ENCODE measurements at places on chromosomes 3 and 15. TPM values are rescaled to one million over a fixed set of nuclear protein-coding genes. Genes with fewer than 3 reads are reported as not detected.

EPHB3 gene
- 9.3 TPM for polyA plus RNA-seq

STRA6 gene
- 22.2 TPM for polyA plus RNA-seq

SELENOT gene
- polyA plus RNA-seq = 79.3 TPM

B3GNT5 gene
- 81.4 TPM for polyA plus RNA-seq

PLA1A gene
- 9.3 TPM for polyA plus RNA-seq

PLA2G4E gene
- polyA plus RNA-seq = 0.43 TPM

SSR3 gene
- 138 TPM for polyA plus RNA-seq

TBC1D5 gene
- polyA plus RNA-seq = 35.7 TPM

CHRM5 gene
- polyA plus RNA-seq = 0.48 TPM

DNA sequence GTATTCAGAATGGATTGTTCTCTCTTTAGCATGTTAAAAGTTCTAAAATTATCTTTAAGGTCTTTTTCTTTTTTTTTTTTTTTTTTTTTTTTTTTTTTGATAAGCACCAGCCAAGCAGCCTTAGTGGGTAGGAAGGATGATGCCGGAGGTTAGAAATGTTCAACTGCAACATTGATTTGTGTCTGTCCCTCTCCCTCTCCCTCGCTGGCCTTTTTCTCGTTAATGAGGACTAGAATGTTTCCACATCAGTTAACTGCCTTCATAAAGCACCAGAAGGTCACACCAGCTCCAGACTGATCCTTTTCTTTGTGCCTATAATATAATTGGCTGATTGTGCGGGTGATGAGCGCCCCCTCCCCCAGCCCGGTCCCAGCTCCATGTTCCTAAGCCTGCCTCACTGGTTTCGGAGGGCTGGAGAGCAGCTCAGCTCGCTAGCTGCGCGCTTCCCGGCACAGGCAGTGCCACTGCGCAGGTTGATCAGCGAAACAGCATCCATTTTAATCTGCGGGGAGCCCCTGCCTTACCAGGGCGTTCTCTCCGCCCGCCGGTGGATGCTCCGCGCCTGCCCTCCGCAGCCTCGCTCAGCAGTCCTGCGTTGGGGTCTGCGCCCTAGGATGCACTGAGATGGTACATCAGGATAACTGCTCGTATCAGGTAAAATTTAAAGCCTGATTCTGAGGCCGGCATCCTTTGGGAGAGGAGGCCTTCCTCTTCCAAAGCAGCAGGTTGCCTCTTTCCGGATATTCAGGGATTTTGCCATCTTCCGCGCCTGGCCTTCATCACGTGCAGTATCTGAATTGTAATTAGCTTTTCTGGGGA lies 148.9 kb upstream of the IL12A start:
- DNase-seq = no peak
- no peaks in the 10 kb centered on the region for H3K4me1 ChIP-seq
- H3K27me3 ChIP-seq = peaks cover 8% of the 10 kb centered on the region
- H3K36me3 ChIP-seq = no peaks in the 10 kb centered on the region
- peak within 1 kb of the TSS; percentile 16 for H3K4me3 ChIP-seq

- H3K4me1 ChIP-seq = no peaks in the 10 kb centered on the region
- no peak overlapping the region for H3K27ac ChIP-seq
- no peak overlapping the region for H3K4me3 ChIP-seq
- peaks cover 6% of the 10 kb centered on the region for H3K36me3 ChIP-seq
- H3K27me3 ChIP-seq = no peaks in the 10 kb centered on the region
Observed at GRCh38 chr15:64191971-64192830, 29.4 kb upstream of the PPIB start.

DNA sequence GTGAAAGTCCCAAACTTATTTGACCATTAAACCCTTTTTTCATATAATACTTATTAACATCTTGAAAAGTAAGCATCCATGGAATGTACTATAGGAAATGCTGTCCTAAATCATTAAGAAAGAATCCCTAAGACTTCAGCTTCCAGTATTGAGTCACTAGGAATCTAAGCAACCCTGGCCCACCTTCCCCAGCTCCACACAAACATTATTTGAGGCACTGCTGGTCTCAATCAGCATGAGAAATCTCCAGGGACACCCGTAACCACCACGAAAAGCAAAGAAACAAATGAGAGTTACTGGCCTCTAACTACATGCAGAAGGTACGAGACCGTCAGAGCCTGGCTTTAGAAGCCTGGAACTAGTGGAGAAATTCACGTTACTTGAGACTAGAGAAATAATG lies 68.2 kb downstream of the POLQ start:
- H3K27me3 ChIP-seq = no peaks in the 10 kb centered on the region
- no peaks in the 10 kb centered on the region for H3K4me1 ChIP-seq
- no peak overlapping the region for H3K27ac ChIP-seq
- no peak for DNase-seq
- no peak overlapping the region for H3K4me3 ChIP-seq

DNA sequence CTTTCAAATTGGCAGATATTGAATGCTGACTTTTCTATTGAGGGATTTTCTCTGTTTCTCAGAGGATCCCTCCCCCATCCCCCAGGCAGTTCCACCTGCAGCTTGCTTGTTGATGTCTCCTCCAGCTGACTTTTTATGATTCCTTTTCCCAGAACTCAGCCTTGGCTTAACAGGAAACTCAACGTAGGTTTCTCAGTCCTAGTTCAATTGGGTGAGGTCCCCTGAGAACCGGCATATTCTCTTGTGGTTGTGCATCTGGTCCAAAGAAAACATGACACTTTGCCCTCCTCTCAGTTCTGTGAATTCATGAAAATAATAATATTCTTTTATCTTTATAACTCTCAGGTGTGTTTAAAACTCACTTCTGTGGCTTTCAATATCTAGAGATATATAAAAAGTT lies 1222.1 kb downstream of the OTOL1 start:
- no peak overlapping the region for H3K4me3 ChIP-seq
- H3K36me3 ChIP-seq = no peaks in the 10 kb centered on the region

DNA sequence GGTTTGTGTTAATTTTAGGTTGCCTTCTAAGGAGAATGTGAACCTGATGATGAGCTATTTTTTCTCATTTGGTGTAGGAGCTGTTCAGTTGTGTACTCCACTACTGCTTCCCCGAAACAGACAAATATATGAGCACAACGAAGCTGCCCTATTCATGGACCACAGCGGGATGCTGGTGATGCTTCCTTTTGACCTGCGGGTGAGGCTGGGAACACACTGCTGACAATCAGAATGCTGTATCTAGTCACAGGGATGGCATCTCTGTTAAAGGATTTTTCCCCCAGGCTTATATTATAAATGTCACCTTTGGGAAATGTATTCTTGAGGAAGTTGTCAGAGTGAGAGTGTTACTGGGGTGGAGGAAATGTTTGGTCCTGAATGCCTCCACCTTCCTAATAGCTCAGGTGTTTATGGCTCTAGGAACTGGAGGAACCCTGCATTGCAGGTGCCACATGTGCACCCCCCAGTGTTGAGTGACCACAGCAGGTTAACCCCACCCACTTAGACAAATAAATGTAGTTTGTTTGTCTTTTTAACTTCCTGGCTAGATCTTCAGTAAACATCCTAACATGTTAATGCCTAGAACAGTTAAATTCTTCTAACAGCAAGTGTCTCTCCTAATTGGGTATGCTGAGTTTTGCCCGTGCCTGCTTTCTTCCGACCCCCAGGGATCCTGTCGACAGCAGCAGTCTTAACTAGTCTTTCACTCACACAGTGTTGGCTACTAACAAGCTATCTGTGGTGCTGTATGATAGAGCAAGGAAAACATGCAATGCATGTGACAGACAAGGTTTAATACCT lies 35.7 kb downstream of the SRP14 start:
- H3K4me3 ChIP-seq = no peak overlapping the region
- H3K27ac ChIP-seq = no peak overlapping the region
- no peaks in the 10 kb centered on the region for H3K4me1 ChIP-seq
- peaks cover 43% of the 10 kb centered on the region for H3K36me3 ChIP-seq

- peaks cover 32% of the 10 kb centered on the region for H3K4me1 ChIP-seq
- H3K4me3 ChIP-seq = no peak overlapping the region
- H3K36me3 ChIP-seq = no peaks in the 10 kb centered on the region
- no peak overlapping the region for H3K27ac ChIP-seq
- H3K27me3 ChIP-seq = no peaks in the 10 kb centered on the region
Observed at GRCh38 chr15:40915116-40915661, 14.0 kb upstream of the DLL4 start.

GRCh38 chr3:124034016-124034843 lies 42.3 kb upstream of the ROPN1 start:
- H3K27ac ChIP-seq = no peak overlapping the region
- H3K4me1 ChIP-seq = peaks cover 7% of the 10 kb centered on the region
- no peaks in the 10 kb centered on the region for H3K36me3 ChIP-seq
- H3K27me3 ChIP-seq = peaks cover 52% of the 10 kb centered on the region
- H3K4me3 ChIP-seq = peak overlapping the region; percentile 63
- DNase-seq = peak; percentile 34

GRCh38 chr3:194884649-194885315 lies 199.1 kb downstream of the FAM43A start:
- no peak overlapping the region for H3K4me3 ChIP-seq
- H3K27me3 ChIP-seq = no peaks in the 10 kb centered on the region
- H3K27ac ChIP-seq = no peak overlapping the region
- H3K36me3 ChIP-seq = no peaks in the 10 kb centered on the region

- DNase-seq = no peak
- no peaks in the 10 kb centered on the region for H3K27me3 ChIP-seq
- H3K36me3 ChIP-seq = peaks cover 67% of the 10 kb centered on the region
Observed at GRCh38 chr3:66377800-66378199, 123.0 kb downstream of the LRIG1 start.

DNA sequence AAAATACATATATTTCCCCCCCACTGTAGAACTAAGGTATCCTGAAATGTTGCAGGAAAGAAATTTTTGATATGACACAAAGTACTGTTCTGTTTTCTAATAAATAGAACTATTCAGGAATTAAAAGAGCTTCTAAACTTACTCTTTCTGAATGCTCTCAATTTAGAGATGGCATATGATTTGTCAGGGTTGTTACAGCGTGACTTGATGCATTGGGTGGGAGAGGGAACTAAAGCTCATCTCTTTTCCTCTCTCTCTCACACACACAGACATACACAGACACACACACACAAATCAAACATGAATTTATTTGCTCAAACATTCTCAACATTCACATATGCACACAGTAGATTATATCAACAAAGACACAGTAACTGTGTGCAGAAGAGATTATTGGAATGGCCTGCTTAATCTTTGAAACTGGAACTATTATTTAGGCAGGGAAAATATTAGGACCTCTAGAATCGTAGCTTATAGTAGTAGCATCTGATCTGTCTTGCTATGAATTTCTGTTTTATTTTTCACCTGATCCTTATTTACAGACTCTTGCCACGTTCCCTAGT lies 807.4 kb upstream of the GBE1 start:
- no peak overlapping the region for H3K4me3 ChIP-seq
- H3K27ac ChIP-seq = no peak overlapping the region
- H3K36me3 ChIP-seq = no peaks in the 10 kb centered on the region
- no peak for DNase-seq
- H3K4me1 ChIP-seq = no peaks in the 10 kb centered on the region
- H3K27me3 ChIP-seq = no peaks in the 10 kb centered on the region

DNA sequence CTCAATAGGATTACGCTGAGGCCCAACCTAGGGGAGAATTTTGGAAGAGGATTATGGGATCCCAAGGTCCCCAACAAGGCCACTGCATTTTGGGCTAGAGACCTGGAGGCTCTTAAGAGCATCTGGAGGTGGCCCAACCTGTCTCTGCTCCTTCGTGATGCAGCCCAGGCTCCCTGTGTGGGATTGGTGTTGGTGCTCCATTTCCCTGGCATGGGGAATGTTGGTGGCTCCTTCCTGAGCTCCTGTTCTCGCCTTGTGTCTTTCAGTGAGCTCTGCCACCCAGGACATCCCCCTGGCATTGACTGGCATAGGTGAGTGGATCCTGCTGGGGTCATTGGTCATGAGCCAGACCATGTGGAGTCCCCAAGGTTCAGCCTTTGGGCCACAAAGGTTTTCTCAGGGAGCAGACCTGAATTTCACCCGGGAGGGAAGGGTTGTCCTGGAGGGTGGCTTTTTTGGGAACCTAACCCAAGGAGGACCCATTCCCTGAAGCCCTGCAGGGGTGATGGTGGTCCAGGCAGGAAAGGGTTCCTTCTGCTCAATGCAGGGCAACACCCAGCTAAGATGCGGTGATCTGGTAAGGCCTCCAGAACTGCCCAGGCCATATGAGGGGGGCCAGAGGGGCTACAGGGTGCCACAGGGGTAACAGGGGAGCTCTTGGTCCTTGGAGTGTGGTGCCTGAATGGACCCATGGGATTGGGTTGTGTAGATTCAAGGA lies 202.5 kb downstream of the UBE3A start:
- H3K4me1 ChIP-seq = no peaks in the 10 kb centered on the region
- no peak for DNase-seq
- H3K27me3 ChIP-seq = no peaks in the 10 kb centered on the region
- H3K4me3 ChIP-seq = no peak overlapping the region

GRCh38 chr3:43155464-43156121 lies 49.7 kb upstream of the POMGNT2 start:
- no peak overlapping the region for H3K4me3 ChIP-seq
- no peaks in the 10 kb centered on the region for H3K4me1 ChIP-seq
- H3K27me3 ChIP-seq = peaks cover 5% of the 10 kb centered on the region
- no peaks in the 10 kb centered on the region for H3K36me3 ChIP-seq
- H3K27ac ChIP-seq = no peak overlapping the region

DNA sequence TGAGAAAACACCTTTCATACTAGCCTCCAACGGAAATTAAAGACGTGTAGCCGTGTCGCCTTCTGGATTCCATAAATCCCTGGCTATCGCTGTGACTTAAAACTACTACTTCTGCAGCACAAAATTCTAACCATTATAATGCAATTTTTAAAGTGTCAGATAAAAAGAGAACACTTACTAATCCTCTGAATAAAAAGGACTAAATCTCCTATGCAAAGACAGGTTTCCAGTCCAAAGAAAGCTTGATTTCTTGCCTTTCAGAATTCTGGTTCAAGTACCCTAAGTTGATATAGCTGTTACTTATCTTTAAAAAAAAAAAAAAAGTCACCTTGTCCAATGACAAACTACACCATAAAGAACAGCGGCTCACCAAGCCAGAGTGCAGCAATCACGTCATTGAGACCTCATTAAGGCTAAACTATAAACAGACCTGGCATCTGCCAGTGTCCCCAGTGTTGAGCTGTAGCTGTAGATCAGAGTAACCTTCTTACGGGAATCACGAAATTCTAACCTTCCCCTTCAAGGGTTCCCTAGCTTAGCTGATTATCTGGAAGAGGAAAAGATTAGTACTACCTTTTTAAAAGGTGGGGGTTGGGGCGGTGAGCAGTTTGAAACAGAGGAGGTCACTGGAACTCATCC lies 2.2 kb downstream of the ABCC5 start:
- peaks cover 3% of the 10 kb centered on the region for H3K36me3 ChIP-seq
- H3K27ac ChIP-seq = no peak overlapping the region
- no peak overlapping the region for H3K4me3 ChIP-seq
- peak; percentile 46 for DNase-seq

GRCh38 chr15:75577401-75578172 lies 1.5 kb downstream of the PTPN9 start:
- no peak for DNase-seq
- no peaks in the 10 kb centered on the region for H3K27me3 ChIP-seq
- H3K27ac ChIP-seq = peak overlapping the region; percentile 80
- H3K4me1 ChIP-seq = no peaks in the 10 kb centered on the region
- peak overlapping the region; percentile 81 for H3K4me3 ChIP-seq
